ENCODE measurements at places on chromosomes 6 and 20. TPM values are rescaled to one million over a fixed set of nuclear protein-coding genes. Genes with fewer than 3 reads are reported as not detected.

The OPN5 gene
- total RNA-seq, result not detected

DNA sequence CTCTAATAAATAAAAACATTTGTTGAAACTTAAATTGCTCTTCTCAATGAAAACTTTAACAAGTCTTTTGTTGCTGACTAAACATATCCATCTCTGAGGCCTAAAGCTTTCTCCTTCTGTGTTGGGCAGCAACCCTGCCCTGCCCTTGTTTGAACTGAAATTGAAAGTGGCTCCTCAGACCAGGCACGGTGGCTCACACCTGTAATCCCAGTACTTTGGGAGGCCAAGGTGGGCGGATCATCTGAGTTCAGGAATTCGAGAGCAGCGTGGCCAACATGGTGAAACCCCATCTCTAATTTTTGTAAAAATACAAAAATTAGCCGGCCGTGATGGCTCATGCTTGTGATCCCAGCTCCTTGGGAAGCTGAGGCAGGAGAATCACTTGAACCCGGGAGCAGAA lies 29.2 kb upstream of the GNRH2 start:
- no peaks in the 10 kb centered on the region for H3K4me1 ChIP-seq
- H3K27me3 ChIP-seq, result no peaks in the 10 kb centered on the region
- peaks cover 45% of the 10 kb centered on the region for H3K36me3 ChIP-seq
- H3K27ac ChIP-seq, result no peak overlapping the region
- H3K4me3 ChIP-seq, result no peak overlapping the region

GRCh38 chr6:43310624-43311023 lies 2.0 kb upstream of the CRIP3 start:
- H3K4me1 ChIP-seq, result peaks cover 13% of the 10 kb centered on the region
- H3K36me3 ChIP-seq, result no peaks in the 10 kb centered on the region
- H3K27me3 ChIP-seq, result no peaks in the 10 kb centered on the region
- H3K4me3 ChIP-seq, result no peak overlapping the region
- H3K27ac ChIP-seq, result no peak overlapping the region
- no peak for DNase-seq

DNA sequence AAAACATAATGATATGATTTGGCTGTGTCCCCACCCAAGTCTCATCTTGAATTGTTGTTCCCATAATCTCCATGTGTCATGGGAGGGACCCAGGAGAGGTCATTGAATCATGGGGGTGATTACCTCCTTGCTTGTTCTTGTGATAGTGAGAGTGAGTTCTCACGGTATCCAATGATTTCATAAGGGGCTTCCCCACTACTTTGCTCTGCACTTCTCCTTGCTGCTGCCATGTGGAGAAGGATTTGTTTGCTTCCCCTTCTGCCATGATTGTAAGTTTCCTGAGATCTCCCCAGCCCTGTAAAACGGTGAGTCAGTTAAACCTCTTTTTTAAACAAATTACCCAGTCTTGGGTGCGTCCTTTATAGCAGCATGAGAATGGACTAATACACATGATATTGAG lies 156.8 kb upstream of the PLCB4 start:
- H3K27ac ChIP-seq, result no peak overlapping the region
- no peaks in the 10 kb centered on the region for H3K36me3 ChIP-seq
- H3K27me3 ChIP-seq, result no peaks in the 10 kb centered on the region
- no peak for DNase-seq
- H3K4me3 ChIP-seq, result no peak overlapping the region

The PACSIN1 gene
- 2.2 TPM for total RNA-seq

The MAPK13 gene
- 52.1 TPM for total RNA-seq

DNA sequence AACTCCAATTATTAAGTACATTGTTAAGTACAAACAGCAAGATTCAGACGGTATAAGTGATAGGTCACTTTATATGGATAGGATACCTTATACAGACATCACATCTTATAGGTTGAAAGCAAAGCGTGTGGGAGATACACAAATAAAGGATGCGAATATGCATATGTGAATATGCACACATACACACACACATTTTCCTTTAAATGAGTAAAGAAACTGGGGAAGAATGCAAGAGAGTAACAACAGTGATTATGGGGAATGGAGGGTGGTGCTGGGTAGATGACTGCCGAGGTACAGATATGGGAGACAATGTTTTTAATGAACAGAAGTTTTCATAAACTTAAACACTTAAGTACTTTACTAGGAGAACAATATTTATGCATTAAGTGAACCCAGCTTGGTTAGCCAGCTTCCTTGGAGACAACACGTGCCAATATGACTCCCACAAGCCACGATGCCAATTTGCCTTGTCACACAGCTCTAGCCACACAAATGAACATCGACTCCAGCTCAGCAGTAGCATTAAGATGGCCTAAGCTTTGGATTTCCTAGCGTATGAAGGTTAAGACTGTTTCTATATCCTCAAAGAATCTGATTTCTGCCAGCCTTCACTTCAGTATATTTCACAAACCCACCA lies 96.6 kb downstream of the EPB41L2 start:
- H3K27me3 ChIP-seq, result no peaks in the 10 kb centered on the region
- H3K4me1 ChIP-seq, result no peaks in the 10 kb centered on the region
- no peaks in the 10 kb centered on the region for H3K36me3 ChIP-seq
- H3K4me3 ChIP-seq, result no peak overlapping the region
- no peak overlapping the region for H3K27ac ChIP-seq

GRCh38 chr6:148285205-148285604 lies 57.4 kb upstream of the SASH1 start:
- DNase-seq, result no peak
- H3K27me3 ChIP-seq, result no peaks in the 10 kb centered on the region
- H3K36me3 ChIP-seq, result no peaks in the 10 kb centered on the region
- H3K4me3 ChIP-seq, result no peak overlapping the region
- no peaks in the 10 kb centered on the region for H3K4me1 ChIP-seq
- H3K27ac ChIP-seq, result no peak overlapping the region

The SLC17A3 gene
- 2.4 TPM for total RNA-seq

- no peaks in the 10 kb centered on the region for H3K4me1 ChIP-seq
- H3K27me3 ChIP-seq, result no peaks in the 10 kb centered on the region
- no peak overlapping the region for H3K27ac ChIP-seq
- no peak for DNase-seq
Measured at GRCh38 chr6:3625149-3625979, 126.1 kb downstream of the PXDC1 start.

DNA sequence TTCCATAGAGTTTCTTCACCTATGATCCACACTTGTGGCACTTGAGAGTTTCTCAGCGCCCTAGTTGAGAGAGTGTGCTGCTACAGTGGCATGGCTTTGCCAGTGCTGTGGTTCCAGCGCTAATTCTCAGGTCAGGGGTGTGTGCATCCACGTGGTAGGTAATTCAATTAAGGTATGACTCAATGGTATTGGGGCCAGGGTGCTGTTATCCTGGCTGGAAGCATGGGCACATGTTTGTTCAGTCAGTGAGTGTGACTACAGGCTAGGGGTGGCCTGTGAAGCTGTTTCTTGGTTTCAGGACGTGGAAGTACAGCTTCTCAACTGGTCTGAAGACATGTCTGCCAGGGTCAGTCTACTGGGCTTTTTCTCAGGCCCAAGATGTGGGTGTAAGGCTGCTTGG lies 3.0 kb upstream of the SEMG2 start:
- H3K4me3 ChIP-seq, result no peak overlapping the region
- H3K27me3 ChIP-seq, result no peaks in the 10 kb centered on the region
- no peaks in the 10 kb centered on the region for H3K4me1 ChIP-seq
- no peak for DNase-seq

The PRSS35 gene
- total RNA-seq, result not detected

DNA sequence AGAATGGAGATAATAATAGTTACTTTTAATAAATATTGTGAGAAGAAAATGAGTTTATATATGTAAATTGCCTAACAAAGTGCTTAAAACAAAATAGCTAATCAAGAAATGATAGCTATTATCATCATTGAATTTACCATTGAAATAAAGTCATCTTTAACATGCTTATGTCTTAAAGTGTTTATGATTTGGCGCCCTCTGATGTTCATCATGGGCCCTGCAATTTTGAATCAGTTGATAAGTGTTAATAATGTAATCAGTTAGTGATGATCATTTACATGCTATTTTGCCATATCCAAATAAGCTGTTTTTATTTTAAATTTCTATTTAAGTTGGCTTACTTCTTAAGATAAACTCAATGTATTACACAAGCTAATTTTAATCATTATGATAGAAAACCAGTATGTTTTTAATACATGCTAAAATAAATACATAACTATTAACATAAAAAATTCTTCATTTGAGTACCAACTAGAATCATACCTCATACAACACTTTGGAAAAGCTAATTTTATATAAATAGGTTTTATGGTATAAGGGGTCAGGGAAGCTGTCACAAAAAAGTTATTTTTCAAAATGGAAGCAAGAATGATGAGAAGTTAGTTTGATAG lies 39.2 kb upstream of the TPD52L1 start:
- no peaks in the 10 kb centered on the region for H3K4me1 ChIP-seq
- no peak overlapping the region for H3K27ac ChIP-seq
- DNase-seq, result peak; percentile 68

DNA sequence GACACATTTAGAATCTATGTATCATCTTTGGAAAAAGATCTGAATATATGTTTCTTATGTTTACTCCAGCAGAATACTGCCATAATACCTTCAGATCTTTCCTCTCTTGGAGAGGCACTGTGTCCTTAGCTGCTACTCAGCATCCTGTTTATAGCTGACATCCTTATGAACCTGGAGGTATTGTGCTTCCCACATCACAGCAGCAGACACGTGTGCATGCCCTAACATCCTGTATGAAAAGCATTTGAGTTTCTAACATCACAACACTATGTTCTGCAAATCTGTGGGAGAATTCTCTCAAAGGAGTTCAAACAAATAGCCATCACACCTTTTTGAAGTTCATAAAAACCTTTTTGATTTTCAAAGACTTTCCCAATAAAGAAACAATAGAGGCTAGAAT lies 216.0 kb downstream of the GJA1 start:
- H3K4me1 ChIP-seq, result no peaks in the 10 kb centered on the region
- no peak overlapping the region for H3K4me3 ChIP-seq
- H3K27ac ChIP-seq, result no peak overlapping the region

- H3K27me3 ChIP-seq, result no peaks in the 10 kb centered on the region
- H3K4me1 ChIP-seq, result no peaks in the 10 kb centered on the region
Measured at GRCh38 chr20:10715035-10715434, 41.2 kb upstream of the JAG1 start.

GRCh38 chr20:34639755-34640222 lies 37.1 kb downstream of the PIGU start:
- H3K27ac ChIP-seq, result no peak overlapping the region
- no peak overlapping the region for H3K4me3 ChIP-seq

The BPIFB2 gene
- not detected for total RNA-seq

GRCh38 chr6:131755597-131755996 lies 44.8 kb upstream of the CTAGE9 start:
- DNase-seq, result no peak
- no peaks in the 10 kb centered on the region for H3K4me1 ChIP-seq
- H3K27ac ChIP-seq, result no peak overlapping the region
- H3K36me3 ChIP-seq, result no peaks in the 10 kb centered on the region
- no peak overlapping the region for H3K4me3 ChIP-seq
- H3K27me3 ChIP-seq, result no peaks in the 10 kb centered on the region

The EYS gene
- total RNA-seq, result not detected

- DNase-seq, result no peak
- no peak overlapping the region for H3K27ac ChIP-seq
- H3K4me1 ChIP-seq, result no peaks in the 10 kb centered on the region
- no peak overlapping the region for H3K4me3 ChIP-seq
- peaks cover 2% of the 10 kb centered on the region for H3K27me3 ChIP-seq
Measured at GRCh38 chr6:163888030-163888819, 473.7 kb downstream of the QKI start.

Measured in natural killer cell (primary cell).